Right lobe of liver (tissue), 6 donors: ENCODE measurements at places on chromosomes 4 and X. TPM values are rescaled to one million over a fixed set of nuclear protein-coding genes. Genes with fewer than 3 reads are reported as not detected.

DNA sequence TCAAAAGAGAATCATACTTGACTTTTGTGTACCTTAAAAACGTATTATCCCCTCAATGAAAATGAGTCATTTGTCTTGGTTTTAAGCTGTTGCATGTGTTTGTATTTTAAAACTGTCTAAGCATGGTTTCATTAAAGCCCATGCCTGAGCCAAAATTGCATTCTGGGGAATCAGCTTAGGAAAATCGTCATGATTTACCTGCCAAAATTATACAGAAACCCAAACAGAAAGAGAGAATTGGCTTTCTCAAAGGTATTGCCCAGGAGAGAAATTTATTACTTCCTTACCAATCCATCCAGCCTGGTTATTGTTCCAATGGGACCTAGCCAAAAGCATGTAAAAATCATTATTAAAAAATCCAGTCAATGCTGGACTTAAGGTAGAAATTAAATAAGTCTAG is 37.6 kb downstream of the GPR174 start:
- no peaks in the 10 kb centered on the region for H3K4me1 ChIP-seq
- H3K27ac ChIP-seq, result no peak overlapping the region
- no peak for DNase-seq
- no peaks in the 10 kb centered on the region for H3K27me3 ChIP-seq

- H3K4me1 ChIP-seq, result no peaks in the 10 kb centered on the region
- H3K27ac ChIP-seq, result no peak overlapping the region
- no peaks in the 10 kb centered on the region for H3K36me3 ChIP-seq
- no peak overlapping the region for H3K4me3 ChIP-seq
Observed at GRCh38 chr4:36445480-36445879, 164.1 kb downstream of the DTHD1 start.

GRCh38 chr4:6620891-6621555 is 19.5 kb upstream of the MRFAP1 start:
- H3K4me1 ChIP-seq, result no peaks in the 10 kb centered on the region
- peaks cover 21% of the 10 kb centered on the region for H3K36me3 ChIP-seq
- H3K27ac ChIP-seq, result no peak overlapping the region
- no peak overlapping the region for H3K4me3 ChIP-seq
- H3K27me3 ChIP-seq, result no peaks in the 10 kb centered on the region

DNA sequence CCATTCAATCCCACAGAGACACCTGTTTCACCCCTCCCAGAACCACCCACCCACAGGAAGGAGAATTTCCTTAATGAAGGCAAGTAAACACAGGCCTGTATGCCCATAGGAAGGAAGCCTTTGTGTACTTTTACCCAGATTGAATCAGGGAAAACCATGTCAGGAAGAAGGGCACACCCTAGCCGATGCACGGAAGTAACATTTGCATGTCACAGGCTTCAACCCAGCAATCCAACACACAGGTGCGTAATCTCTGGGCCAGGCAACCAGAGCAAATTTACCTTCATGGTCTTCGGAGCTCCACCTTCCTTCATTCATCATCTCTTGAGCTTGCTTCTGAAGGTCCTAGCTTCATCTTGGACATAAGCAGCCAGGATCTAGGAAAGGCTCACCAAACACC is 206.3 kb downstream of the SHROOM3 start:
- no peak for DNase-seq
- no peaks in the 10 kb centered on the region for H3K4me1 ChIP-seq
- no peak overlapping the region for H3K27ac ChIP-seq
- H3K27me3 ChIP-seq, result no peaks in the 10 kb centered on the region
- H3K4me3 ChIP-seq, result no peak overlapping the region

GRCh38 chr4:6582889-6583490 is 8.0 kb downstream of the MAN2B2 start:
- no peak overlapping the region for H3K27ac ChIP-seq
- H3K36me3 ChIP-seq, result no peaks in the 10 kb centered on the region
- H3K4me3 ChIP-seq, result no peak overlapping the region
- no peaks in the 10 kb centered on the region for H3K4me1 ChIP-seq

DNA sequence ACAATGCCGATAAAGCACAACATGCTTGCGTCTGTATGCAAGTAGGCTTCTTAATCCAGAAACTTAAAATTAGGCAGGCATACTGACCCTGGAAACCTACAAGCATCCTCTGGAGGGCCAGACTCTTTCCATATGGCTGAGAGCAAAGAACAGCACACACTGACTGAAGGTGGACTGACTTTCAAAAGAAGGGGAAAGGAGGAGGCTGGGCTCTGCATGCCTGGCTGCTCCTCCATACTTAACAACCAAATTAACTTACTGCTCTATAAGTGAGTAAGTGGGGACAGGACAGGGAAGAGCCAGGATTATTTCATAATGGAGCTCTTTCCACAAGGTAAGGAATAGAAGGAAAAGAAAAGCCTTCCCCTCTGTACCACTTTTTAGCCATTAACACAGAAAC is 55.9 kb upstream of the ATP8A1 start:
- H3K36me3 ChIP-seq, result no peaks in the 10 kb centered on the region
- no peaks in the 10 kb centered on the region for H3K27me3 ChIP-seq
- H3K4me1 ChIP-seq, result no peaks in the 10 kb centered on the region
- H3K4me3 ChIP-seq, result no peak overlapping the region
- no peak for DNase-seq

DNA sequence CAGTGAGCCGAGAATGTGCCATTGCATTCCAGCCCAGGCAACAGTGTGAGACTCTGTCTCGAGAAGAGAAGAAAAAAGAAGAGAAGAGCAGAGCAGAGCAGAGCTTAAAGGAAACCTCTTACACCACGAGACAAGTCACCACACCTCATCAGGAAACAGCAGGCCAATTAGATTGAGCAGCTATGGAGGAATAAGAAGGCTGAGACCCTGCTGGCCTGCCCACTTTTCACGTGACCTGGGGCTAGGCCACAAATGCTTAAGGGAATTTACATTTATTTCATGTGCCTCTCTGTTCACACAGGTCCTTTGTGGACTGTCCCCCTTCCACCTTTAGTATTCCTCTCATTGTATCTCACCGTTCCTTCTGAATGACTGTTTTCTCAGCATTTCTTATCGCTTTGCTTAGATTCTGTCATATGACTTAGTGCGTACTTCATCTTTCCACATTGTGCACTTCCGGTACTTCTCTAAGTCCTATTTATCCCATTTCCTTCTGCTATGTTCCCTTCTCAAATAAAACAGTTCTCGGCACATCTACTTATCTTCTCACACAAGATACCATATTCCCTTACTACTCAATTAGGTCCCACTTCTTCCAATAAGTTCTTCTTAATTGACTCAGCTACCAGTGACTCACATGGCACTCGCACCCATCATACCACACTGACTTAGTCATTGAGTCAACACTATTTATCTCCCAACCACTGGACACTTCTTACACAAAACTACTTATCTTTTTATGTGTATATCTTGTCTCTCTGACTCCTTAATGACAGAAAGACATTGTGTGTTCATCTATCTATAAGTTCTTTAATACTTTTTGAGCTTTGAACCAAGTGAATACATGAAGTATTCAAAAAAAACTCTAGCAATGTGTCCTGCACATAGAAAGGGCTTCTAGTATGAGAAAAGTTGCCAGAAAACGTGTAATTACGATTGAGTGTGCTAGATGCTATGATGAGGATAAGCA is 11.0 kb downstream of the CUL4B start:
- no peak overlapping the region for H3K27ac ChIP-seq
- DNase-seq, result no peak
- no peak overlapping the region for H3K4me3 ChIP-seq

Gene GPC3
- total RNA-seq, result 6.8 TPM

GRCh38 chr4:73589887-73590801 is 30.1 kb downstream of the RASSF6 start:
- H3K4me3 ChIP-seq, result no peak overlapping the region
- H3K27ac ChIP-seq, result peak overlapping the region; percentile 56
- H3K4me1 ChIP-seq, result no peaks in the 10 kb centered on the region
- H3K27me3 ChIP-seq, result no peaks in the 10 kb centered on the region
- no peak for DNase-seq

GRCh38 chrX:115968436-115969252 is 201.9 kb upstream of the AGTR2 start:
- H3K27me3 ChIP-seq, result peaks cover 7% of the 10 kb centered on the region
- peak overlapping the region; percentile 68 for H3K27ac ChIP-seq
- H3K4me3 ChIP-seq, result peak overlapping the region; percentile 44
- DNase-seq, result peak; percentile 52
- no peaks in the 10 kb centered on the region for H3K4me1 ChIP-seq

- DNase-seq, result no peak
- no peak overlapping the region for H3K4me3 ChIP-seq
- H3K36me3 ChIP-seq, result no peaks in the 10 kb centered on the region
- no peaks in the 10 kb centered on the region for H3K4me1 ChIP-seq
- H3K27ac ChIP-seq, result no peak overlapping the region
Observed at GRCh38 chrX:85516131-85516530, 136.7 kb upstream of the POF1B start.

Gene PDS5A
- 32.8 TPM for total RNA-seq

Gene XAGE1A
- not detected for total RNA-seq

Gene FRAS1
- 0.74 TPM for total RNA-seq

DNA sequence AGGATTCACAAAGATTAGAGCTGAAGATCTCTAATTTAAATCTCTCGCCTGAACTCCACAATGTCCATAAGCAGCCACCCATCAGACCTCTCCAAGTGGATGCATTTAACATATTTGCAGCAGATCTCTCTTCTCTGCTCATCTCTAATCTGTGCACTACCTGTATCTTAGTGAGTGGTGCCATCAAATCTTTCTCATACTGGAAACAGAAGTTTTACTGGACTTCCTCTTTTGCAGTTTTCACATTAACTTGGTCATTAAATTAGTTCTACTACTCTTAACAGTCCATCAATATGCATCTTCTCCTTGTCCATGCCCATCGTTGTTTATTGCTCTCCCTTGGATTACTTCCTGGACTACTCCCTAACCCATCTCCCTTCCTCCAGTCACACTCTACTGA is 488.5 kb downstream of the IL15 start:
- H3K4me1 ChIP-seq, result no peaks in the 10 kb centered on the region
- no peak overlapping the region for H3K4me3 ChIP-seq
- no peak for DNase-seq
- H3K27ac ChIP-seq, result no peak overlapping the region
- H3K36me3 ChIP-seq, result no peaks in the 10 kb centered on the region
- H3K27me3 ChIP-seq, result no peaks in the 10 kb centered on the region

DNA sequence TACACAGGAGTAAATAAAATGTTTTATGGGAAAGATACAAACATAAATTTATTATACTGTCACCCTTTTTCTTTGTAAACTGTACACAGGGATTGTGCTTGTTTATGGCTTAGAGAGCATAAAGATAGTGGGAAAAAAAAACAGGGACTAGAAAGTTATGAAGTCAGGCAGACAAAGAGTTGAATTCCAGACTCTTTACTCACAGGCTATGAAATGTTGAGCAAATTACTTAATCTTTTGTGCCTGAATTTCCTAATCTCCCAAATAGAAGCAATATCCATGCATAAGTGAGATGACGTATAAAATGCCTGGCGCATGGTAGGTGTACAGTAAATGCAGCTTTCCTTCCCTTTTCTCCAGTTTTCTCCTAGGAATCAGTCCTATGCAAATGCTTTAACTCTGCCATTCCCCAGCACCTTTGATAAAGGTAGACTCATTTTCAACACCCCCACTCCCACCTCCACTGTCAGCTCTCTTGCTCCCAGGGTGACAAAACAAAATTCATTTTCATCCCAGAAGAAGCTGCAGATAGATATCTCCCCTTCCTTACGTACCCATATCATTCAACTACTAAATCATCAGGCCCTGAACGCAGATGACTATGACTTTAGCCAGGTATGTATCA is 44.5 kb upstream of the BTC start:
- H3K27me3 ChIP-seq, result no peaks in the 10 kb centered on the region
- no peaks in the 10 kb centered on the region for H3K36me3 ChIP-seq
- H3K27ac ChIP-seq, result no peak overlapping the region
- no peak for DNase-seq

- H3K27me3 ChIP-seq, result no peaks in the 10 kb centered on the region
- DNase-seq, result no peak
- H3K4me3 ChIP-seq, result no peak overlapping the region
- H3K4me1 ChIP-seq, result peaks cover 16% of the 10 kb centered on the region
- H3K27ac ChIP-seq, result no peak overlapping the region
Observed at GRCh38 chr4:7463566-7464258, 29.0 kb upstream of the PSAPL1 start.

GRCh38 chrX:17496407-17496806 is 121.4 kb downstream of the NHS start:
- no peak for DNase-seq
- H3K4me1 ChIP-seq, result no peaks in the 10 kb centered on the region
- H3K36me3 ChIP-seq, result no peaks in the 10 kb centered on the region
- H3K27ac ChIP-seq, result no peak overlapping the region
- no peak overlapping the region for H3K4me3 ChIP-seq

Gene PGRMC2
- 62.4 TPM for total RNA-seq

DNA sequence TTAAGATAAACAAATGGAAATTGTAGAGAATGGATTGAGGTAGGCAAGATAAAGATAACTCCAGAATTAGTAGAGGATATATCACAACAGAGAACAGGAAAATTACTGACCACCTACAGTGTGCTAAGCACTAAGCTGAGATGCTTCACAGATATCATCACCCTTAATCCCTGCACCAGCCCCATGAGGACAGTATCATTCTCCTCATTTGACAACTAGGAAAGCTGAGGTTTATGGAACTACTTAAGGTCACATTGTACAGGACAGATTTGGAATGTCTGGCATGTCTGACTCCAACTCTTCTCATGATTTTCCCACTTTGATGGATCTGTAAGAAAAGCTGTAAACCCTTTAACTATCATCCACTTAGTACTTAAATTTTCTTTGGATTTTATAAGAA is 95.5 kb downstream of the CASK start:
- H3K36me3 ChIP-seq, result no peaks in the 10 kb centered on the region
- H3K27ac ChIP-seq, result no peak overlapping the region
- no peaks in the 10 kb centered on the region for H3K27me3 ChIP-seq
- DNase-seq, result no peak
- H3K4me1 ChIP-seq, result no peaks in the 10 kb centered on the region
- H3K4me3 ChIP-seq, result no peak overlapping the region

- H3K4me1 ChIP-seq, result no peaks in the 10 kb centered on the region
- no peaks in the 10 kb centered on the region for H3K27me3 ChIP-seq
Observed at GRCh38 chr4:80507507-80507906, 172.0 kb downstream of the CFAP299 start.

GRCh38 chrX:14670819-14671218 is 141.5 kb downstream of the GLRA2 start:
- no peaks in the 10 kb centered on the region for H3K4me1 ChIP-seq
- DNase-seq, result no peak
- no peak overlapping the region for H3K27ac ChIP-seq
- H3K4me3 ChIP-seq, result no peak overlapping the region
- H3K27me3 ChIP-seq, result no peaks in the 10 kb centered on the region

Gene GLRA3
- total RNA-seq, result not detected

- no peak for DNase-seq
- no peak overlapping the region for H3K4me3 ChIP-seq
- no peak overlapping the region for H3K27ac ChIP-seq
- no peaks in the 10 kb centered on the region for H3K27me3 ChIP-seq
- H3K4me1 ChIP-seq, result no peaks in the 10 kb centered on the region
- H3K36me3 ChIP-seq, result no peaks in the 10 kb centered on the region
Observed at GRCh38 chrX:70129816-70130215, 3.4 kb upstream of the IGBP1 start.

Gene TCEANC
- 4.1 TPM for total RNA-seq
